ENCODE measurements at places on chromosomes 6 and 20. TPM values are rescaled to one million over a fixed set of nuclear protein-coding genes. Genes with fewer than 3 reads are reported as not detected.
A peak's percentile ranks its signal among the peaks of the same experiment; 100 is the strongest.

- peak; percentile 60 for ATAC-seq
These were observed 185.1 kb downstream of the CLIC5 start for GRCh38 chr6:45830441-45831139.

- ATAC-seq = no peak
These were observed 449.9 kb upstream of the SOX4 start for GRCh38 chr6:21143645-21144044.

SIRPD gene
- not detected for total RNA-seq

DNA sequence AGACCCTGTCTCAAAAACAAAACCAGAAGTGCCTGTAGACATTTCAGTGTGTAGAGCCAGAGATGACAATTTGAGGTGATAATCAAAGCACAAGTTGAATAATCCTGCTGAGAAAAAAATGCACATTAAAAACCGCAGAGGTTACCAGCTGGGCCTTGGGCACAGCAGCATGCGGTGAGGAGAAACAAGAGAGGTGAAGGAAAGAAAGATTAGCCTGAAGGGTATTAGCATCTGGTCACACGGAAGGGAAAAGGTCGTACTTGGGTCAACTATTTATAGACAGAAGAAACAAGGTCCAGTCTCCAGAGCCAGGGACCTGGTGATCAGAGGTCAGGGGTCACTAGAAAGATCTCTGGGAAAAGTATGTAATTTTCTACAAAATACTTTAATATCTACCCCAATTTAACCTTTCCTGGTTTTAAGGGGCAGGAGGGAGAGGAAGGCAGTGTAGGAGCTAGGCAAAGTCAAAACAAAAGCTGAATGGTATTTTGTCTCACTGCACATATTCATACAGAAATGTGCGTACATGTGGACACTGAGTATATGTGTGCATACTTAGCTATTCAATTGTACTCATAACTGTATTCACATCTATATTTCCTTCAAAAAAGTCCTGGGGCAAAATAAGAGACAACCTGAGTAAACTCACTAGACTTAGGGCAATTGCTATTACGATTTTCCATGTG, 10.1 kb downstream of the MAP7 start:
- no peak for ATAC-seq

DNA sequence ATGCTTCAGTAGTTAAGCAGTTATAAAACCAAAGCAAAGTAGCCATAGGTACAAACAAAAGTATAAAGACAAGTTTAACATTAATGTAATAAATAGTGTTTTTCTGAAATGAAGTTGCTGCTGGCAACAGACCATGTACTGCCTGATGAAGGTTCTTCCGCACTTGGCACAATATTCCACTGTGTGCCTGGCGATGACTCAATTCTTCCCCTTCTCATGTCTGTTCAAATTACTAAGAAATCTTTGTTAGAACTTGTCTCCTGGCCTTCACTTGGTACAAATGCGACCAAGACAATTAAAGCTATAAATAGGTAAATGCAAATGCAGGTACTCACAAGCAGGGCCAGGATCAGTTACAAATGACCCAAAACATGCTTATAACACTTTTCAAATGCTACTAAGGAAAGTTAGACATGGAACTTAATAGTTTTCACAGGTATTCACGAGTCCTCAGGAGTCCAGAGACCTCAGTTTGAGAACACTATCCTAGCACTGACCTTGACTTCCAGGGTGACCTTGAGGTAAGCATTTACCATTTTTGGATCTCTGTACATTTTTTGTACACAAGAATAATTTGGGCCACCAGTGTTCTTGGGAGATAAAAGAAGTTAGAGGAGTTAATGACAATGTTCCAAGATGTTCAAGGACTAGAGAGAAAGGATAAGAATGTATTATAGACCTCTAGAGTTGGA, 8.1 kb upstream of the DDR1 start:
- ATAC-seq = peak; percentile 82

FLRT3 gene
- total RNA-seq = 3.0 TPM

KCNK17 gene
- 0.12 TPM for total RNA-seq

GSTA3 gene
- total RNA-seq = not detected

GRCh38 chr20:45971425-45971674, 653 bp downstream of the ZNF335 start:
- ATAC-seq = no peak

DNA sequence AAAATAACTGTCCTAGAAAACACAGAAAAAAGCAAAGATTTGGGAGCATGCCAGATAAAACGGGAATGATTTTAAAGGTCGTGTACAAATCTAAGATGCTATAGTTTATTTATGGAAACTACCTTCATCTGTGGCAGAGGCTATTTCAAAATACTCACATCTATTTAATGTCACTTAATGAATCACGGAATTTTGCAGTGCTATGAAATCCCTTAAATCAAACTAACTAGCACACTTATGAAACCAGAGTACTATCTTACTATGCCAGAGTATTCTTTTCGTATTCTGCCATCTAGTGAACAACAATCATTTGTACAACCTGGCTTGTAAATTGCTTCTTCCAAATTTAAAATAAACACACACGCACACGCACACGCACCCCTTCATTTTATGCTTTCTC, 77.9 kb upstream of the BMP5 start:
- ATAC-seq = no peak
